ENCODE measurements at places on chromosomes 1 and 21.

DNA sequence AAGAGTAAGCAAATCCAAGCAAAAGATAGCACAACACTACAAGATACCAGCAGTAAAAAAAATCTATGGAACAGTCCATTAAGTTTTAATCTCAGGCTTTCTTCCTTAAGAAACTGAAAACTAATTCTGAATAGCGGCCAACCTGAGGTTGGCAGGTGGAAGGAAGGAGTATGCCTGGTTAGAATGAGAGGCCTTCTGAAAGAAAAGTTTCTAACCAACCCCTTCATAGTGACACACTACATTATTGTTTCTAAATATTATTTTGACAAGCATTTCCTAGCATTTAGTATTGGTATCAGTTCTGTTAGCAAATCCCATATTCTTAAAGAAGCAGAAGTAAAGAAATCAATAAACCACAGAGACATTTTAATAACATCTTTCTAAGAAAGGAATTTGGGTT, 205.7 kb upstream of the PTBP2 start:
- DNase-seq = no peak

- no peak for DNase-seq
Observed at GRCh38 chr1:214658785-214659184, 55.8 kb downstream of the CENPF start.

GRCh38 chr1:53410100-53410541, 49.1 kb upstream of the DMRTB1 start:
- DNase-seq = no peak

GRCh38 chr21:42575111-42575510, 61.5 kb downstream of the SLC37A1 start:
- no peak for DNase-seq

DNA sequence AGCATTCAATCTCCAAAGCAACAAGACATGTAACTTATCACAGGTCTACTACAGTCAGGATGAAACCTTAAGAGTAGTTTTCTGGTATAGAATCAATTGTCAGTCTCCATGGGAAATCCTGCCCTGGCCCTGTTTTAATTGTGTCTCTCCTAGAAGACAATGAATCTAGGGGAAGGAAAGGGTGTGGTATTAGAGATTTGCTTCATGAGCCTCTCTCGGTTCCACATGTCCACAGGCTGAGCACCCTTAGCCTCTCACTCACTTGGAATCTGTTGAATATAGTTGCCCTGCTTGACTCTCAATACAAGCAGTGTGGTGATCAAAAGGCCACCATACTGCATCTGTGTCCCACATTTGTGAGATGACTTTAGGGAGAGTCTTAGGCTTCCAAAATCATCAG, 17.7 kb downstream of the SPATA46 start:
- DNase-seq = no peak

DNA sequence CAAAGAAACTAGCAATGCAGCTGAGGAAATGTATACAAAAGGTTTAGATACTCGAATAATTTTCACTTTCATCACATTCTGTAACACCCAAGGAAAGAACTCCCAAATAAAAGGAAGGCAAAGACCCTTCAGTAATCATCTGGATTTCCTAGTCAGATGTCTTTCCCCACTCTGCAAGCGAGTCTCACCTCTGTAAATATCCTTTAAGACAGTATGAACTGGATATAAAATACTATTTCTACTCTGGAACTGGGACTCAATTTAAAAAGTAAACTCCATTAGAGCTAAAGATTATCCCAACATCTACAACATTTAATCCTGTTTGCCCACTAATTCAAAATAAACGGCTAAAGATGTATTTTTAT, 27.0 kb downstream of the C2CD2 start:
- DNase-seq = no peak

GRCh38 chr21:30349572-30349971, 1.2 kb upstream of the KRTAP23-1 start:
- no peak for DNase-seq

GRCh38 chr1:175195281-175195680, 2.7 kb upstream of the KIAA0040 start:
- no peak for DNase-seq

GRCh38 chr1:169681140-169681539, 30.3 kb downstream of the SELL start:
- DNase-seq = no peak

Measured in HCT116 (cell line).